ENCODE measurements at places on chromosomes 1 and 21. TPM values are rescaled to one million over a fixed set of nuclear protein-coding genes. Genes with fewer than 3 reads are reported as not detected.

TAS1R3 gene
- 0.06 TPM for total RNA-seq

- no peaks in the 10 kb centered on the region for H3K4me1 ChIP-seq
- no peak overlapping the region for H3K27ac ChIP-seq
- no peak overlapping the region for H3K4me3 ChIP-seq
- no peaks in the 10 kb centered on the region for H3K36me3 ChIP-seq
- no peaks in the 10 kb centered on the region for H3K27me3 ChIP-seq
These were observed 367.0 kb downstream of the PRDM2 start for GRCh38 chr1:14067036-14067435.

GRCh38 chr1:40653851-40654537 lies 11.5 kb downstream of the RIMS3 start:
- DNase-seq = no peak
- H3K4me1 ChIP-seq = peaks cover 8% of the 10 kb centered on the region
- H3K36me3 ChIP-seq = no peaks in the 10 kb centered on the region

S100A4 gene
- total RNA-seq = 54.7 TPM

DNA sequence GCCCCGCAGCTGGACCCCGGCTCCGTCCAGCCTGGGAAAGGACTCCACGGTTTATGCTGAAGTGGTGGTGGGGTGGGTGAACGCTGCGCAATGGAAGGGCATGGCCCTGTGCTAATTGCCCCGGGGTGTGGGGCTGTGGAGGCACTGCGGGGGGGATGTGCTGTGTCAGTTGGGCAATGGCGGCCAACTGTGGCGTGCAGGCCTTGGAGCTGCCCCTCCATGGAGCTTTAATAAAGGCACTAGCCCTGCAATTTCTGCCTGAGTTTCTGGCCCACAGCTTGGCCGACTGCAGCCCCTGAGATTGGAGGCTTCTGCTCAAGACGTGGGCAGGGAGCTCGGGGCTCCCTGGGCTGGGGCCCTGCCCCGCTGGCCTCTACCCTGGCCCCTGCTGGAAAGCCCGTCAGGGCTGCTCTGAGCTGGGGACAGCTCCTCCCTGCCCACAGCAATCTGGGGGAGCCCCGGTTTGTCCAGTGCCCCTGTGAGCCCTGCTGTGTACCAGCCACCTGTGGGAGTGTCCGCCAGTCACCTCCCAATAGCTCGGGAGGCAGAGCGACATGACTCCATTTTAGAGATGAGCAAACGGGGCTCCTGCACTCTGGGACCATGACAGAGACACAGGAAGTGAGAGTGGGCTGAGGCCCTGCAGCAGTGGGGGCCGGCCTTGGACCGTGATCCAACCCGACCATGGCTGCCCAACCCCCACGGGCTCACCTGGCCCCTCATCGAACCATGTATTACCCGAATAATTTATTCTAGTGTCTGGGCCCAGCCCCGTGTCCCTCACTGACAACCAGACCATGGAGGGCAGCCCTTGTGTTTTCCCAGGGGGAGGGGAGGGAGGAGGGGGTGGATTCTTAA lies 8.7 kb upstream of the TNFRSF14 start:
- peaks cover 38% of the 10 kb centered on the region for H3K27me3 ChIP-seq
- DNase-seq = no peak
- peak overlapping the region; percentile 83 for H3K27ac ChIP-seq
- H3K36me3 ChIP-seq = no peaks in the 10 kb centered on the region

- H3K36me3 ChIP-seq = no peaks in the 10 kb centered on the region
- H3K4me3 ChIP-seq = peak overlapping the region; percentile 87
- H3K27me3 ChIP-seq = no peaks in the 10 kb centered on the region
- H3K4me1 ChIP-seq = peaks cover 19% of the 10 kb centered on the region
These were observed 1.3 kb upstream of the RCOR3 start for GRCh38 chr1:211257826-211258225.

DNA sequence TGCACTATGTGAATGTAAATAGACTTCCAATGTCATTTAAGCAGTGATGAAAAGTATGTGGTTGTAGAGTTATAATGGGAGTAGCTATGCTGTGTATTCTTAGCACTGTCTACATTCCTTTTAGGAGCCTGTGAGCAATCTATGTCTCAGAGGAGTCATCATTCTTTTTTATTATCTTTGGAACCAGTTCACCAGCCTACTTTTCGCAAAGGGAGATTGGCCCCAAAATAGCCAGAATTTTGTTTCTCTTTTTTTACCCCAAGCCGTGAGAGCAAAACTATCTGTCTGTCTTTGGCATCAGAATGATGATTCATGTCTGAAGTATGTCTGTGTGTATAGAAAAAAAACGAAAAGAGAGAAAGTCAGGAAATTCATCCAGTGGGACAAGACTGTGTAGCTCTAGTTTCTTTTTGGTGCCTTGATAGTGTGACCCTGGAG lies 44.2 kb downstream of the OSBPL9 start:
- H3K4me3 ChIP-seq = no peak overlapping the region
- DNase-seq = no peak
- H3K4me1 ChIP-seq = peaks cover 88% of the 10 kb centered on the region
- peak overlapping the region; percentile 75 for H3K27ac ChIP-seq

GRCh38 chr1:89529196-89529595 lies 4.6 kb downstream of the LRRC8B start:
- H3K27me3 ChIP-seq = no peaks in the 10 kb centered on the region
- peak overlapping the region; percentile 11 for H3K27ac ChIP-seq
- no peak for DNase-seq
- H3K36me3 ChIP-seq = no peaks in the 10 kb centered on the region
- no peak overlapping the region for H3K4me3 ChIP-seq

HP1BP3 gene
- 118 TPM for total RNA-seq

PROK1 gene
- total RNA-seq = not detected
